AML-193 (cell line): ENCODE measurements at places on chromosomes 7 and 10.

DNA sequence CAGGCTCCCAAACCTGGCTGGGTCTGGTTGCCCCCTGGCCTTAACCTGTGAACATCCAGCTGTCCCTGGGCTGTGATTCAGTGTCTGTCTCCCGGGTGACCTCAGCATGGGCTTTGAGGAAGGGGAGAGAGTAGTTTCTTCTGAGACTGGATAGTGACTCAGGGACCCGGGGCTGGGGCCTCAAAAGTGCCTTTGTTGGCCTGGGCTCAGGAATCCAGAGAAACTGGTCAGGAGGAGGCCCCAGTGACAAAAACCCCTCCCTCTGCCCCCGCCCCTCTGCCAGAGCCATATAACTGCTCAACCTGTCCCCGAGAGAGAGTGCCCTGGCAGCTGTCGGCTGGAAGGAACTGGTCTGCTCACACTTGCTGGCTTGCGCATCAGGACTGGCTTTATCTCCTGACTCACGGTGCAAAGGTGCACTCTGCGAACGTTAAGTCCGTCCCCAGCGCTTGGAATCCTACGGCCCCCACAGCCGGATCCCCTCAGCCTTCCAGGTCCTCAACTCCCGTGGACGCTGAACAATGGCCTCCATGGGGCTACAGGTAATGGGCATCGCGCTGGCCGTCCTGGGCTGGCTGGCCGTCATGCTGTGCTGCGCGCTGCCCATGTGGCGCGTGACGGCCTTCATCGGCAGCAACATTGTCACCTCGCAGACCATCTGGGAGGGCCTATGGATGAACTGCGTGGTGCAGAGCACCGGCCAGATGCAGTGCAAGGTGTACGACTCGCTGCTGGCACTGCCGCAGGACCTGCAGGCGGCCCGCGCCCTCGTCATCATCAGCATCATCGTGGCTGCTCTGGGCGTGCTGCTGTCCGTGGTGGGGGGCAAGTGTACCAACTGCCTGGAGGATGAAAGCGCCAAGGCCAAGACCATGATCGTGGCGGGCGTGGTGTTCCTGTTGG lies at the start of gene CLDN4:
TSS of gene CLDN4 (plus strand) at position 316 of the 903 bp plus-strand sequence. CDS start at position 522, 206 bp downstream.
- DNase-seq = no peak

DNA sequence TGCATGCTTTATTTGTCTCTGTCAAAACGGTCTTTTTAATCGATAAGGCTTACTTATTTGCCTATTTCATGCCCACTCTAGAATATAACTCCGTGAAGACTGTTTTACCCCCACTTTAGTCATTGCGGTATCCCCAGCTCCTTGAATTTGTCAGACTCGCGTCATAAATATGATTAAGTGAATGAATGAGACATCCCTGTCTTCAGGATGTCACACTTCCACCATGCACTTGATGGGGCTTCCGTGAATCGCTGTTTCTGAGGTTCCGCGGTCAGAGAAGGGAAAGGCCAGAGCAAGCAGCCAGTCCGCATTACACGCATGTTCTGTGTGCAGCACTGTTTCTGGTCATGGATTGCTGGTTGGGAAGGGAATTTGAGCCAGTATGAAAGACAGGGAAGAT lies 138.8 kb downstream of the CELF2 start:
- no peak for DNase-seq

GRCh38 chr7:159158888-159159405 lies 14.3 kb upstream of the VIPR2 start:
- DNase-seq = no peak

GRCh38 chr7:121510302-121510701 lies 114.2 kb upstream of the FAM3C start:
- DNase-seq = no peak

- DNase-seq = no peak
Measured at GRCh38 chr7:47185839-47186238, 396.1 kb downstream of the TNS3 start.
